ENCODE measurements at places on chromosomes 12 and 14. TPM values are rescaled to one million over a fixed set of nuclear protein-coding genes. Genes with fewer than 3 reads are reported as not detected.

ACIN1 gene
- 68.2 TPM for total RNA-seq

B4GALNT3 gene
- total RNA-seq, result not detected

DNA sequence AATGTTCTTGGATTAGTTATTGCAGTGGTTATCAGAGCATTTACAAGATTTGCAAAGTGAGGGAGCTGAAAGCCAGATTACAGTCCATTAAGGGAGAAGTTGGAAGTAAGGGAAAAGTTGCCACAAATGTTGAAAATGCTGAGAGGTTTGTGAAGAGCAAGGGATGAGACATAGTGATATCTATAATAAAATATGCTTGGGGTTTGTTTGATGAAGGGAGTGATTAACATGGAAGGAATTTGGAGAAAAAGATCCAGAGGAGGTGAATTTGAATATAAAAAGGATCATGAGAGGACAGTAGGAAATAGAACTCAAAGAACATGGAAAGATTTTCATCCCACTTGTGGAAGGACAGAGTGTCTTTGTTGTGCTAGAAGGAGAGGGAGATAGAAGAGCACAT lies 19.3 kb upstream of the CCER1 start:
- DNase-seq, result peak; percentile 99
- H3K36me3 ChIP-seq, result no peaks in the 10 kb centered on the region
- no peaks in the 10 kb centered on the region for H3K27me3 ChIP-seq
- no peak overlapping the region for H3K4me3 ChIP-seq

GRCh38 chr12:41802803-41803202 lies 341.9 kb downstream of the GXYLT1 start:
- no peak for DNase-seq

DNA sequence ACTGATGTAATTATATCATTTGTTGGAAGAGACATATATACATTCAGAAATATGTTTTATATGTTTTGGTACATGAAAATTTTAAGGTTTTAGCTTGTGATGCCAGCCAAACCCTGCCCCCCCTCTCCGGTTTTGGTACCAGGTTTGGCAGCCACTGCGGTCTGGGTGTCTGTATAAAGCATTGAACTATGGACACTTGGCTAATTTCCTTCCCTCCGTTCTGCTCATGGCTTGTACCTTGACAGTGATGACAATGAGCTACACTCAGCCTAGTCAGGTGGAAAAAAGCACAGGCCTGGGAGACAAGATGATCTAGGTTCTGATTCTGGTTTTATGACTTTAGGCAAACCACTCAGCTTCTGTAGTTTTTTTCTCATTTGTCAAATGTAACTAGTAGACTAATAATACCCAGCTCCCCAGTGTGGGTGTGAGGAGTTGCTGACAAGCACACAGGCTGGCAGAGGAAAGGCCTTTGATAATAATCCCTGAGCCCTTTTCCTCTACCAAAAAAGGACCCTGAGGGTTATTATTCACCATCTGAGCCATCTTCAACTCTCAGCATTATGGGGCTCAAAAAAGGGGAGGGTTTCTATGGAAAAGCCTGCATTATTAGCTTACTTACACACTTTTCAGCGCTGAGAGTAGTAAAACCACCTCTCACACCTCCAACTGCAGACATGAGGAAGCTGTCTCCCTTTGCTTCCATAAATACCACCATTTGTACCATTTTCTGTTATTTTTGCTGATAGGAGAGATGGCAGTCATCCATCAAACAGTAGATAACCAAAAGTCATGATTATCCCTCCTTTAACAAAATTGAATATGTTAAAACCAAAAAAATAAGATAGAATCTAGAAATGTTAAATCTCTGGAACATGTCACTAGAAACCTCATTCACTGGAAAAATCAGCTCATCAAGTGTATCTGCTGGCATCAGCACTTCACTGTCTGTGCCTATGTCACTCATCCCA lies 76.3 kb upstream of the PSMC1 start:
- DNase-seq, result no peak
- H3K27me3 ChIP-seq, result no peaks in the 10 kb centered on the region
- no peaks in the 10 kb centered on the region for H3K4me1 ChIP-seq
- no peak overlapping the region for H3K27ac ChIP-seq
- H3K4me3 ChIP-seq, result no peak overlapping the region

DNA sequence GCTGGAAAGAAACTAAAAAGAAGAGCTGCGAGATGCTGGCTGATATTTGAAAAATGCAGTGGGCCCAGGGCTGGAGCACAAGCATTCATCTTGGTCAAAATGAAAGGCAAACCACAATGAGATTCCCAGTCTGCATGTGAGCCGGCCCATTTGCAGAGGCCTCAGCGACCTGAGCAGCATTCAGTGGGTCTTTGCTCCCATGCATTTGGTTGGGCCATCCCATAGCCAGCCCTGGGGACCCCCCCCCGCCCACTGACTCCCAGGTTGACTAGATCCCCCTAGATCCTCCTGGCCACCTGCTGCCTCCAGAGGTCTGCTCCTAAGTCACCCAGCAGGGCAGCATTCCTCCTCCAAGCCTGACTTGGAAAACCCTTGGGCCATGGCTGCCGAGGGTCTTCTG lies 59.8 kb downstream of the PRMT8 start:
- H3K36me3 ChIP-seq, result no peaks in the 10 kb centered on the region
- no peak for DNase-seq
- H3K4me1 ChIP-seq, result no peaks in the 10 kb centered on the region
- no peak overlapping the region for H3K27ac ChIP-seq
- H3K4me3 ChIP-seq, result no peak overlapping the region

Measured in SJSA1 (cell line).